NCI-H2029 treated with DMSO at 0.1 percent for 48 hours (cell line): ENCODE measurements at places on chromosomes 1 and 21.

DNA sequence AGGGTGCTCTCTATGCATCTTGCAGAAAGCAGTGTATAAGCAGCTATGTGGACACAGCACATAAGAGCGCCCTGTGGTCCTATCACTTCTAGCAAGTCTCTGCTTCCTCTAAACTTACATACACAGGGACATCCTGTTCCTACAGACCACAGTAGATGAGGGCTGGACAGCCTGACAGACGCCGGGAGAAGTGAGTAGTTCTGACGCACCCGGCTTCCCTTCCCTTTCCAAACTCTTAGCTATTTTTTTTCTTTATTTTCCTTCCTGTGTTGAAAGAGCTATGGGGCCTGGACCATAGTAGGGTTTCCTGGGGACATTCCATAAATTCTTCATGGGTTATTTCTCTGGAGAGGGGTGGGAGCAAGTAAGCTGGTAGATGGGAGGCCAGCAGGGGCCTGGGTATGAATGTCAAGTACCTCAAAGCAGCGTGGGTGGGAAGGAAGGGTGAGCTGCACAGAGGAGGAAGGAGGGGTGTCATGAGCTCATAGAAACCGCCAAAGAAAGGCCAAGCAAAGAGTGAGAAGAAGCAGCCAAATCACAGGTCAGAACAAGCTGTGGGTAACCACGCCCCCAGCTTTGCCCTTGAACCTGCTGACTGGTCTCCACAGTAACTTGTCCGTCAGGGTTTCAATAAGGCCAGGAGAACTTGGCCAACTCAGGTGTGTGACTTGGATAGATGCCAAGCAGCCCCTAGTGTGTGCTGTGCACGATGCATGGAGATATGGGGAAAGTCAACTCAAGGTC, 36.6 kb downstream of the PLXNA2 start:
- DNase-seq = peak; percentile 52

DNA sequence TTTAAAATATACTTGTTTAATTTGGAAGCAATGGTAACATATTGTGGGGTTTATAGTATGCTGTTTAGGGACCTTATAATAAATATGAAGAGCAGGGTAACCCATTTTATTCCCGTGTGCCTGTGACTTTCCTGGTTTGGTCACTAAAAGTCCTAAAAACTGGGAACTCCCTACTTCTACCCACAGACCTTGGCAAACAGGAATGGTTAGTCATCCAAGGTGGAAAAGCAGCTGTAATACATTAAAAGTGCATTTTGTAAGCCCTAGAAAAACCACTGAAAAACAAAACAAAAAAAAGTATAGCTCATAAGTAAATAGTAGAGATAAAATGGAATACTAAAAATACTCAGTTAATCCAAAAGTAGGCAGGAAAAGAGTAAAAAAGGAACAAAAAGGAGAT, 538.9 kb downstream of the LMO4 start:
- no peak for DNase-seq

DNA sequence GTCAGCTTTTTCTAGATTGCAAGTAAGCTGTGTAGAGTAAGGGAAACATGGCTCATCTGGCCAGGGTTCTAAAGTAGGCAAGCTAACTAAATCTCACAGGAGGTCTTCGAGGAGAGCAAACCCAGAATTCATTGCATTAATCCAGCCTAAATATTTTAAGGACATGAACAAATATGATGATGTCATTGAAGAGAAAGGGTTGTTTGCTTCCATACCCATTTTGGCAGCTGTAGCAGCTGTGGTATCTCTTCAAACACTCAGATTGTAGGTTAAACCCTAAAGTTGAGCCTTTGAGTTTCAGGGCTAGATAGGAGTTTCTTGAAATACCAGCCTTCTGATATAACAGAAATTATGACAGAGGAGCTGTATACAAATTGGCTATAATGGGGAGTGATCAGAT, 200.5 kb upstream of the C1orf105 start:
- DNase-seq = peak; percentile 17

- no peak for DNase-seq
Observed at GRCh38 chr1:226826479-226827261, 43.7 kb upstream of the PSEN2 start.

DNA sequence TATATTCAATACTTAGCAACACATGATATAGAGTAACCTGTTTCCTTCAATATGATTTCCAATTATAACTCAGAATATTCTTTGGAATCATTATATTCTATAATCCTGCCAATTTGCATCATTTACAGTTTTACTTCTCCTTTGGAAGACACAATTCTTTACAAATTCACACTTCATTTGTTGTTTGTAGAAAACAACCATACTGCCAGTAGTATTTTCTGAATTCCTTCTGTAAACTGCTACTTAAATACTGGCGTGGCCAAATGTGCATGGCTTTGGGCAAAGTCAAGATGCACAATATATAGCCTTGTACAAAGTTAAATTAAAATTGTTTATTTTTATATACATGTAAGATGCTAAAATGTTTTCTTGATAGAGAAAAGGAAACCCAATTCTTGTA, 687.1 kb upstream of the NEGR1 start:
- DNase-seq = no peak

- no peak for DNase-seq
Observed at GRCh38 chr1:168799927-168800605, 71.1 kb upstream of the DPT start.

GRCh38 chr21:44495611-44496563, 40.6 kb downstream of the LRRC3 start:
- no peak for DNase-seq

GRCh38 chr1:181969902-181970301, 91.6 kb downstream of the ZNF648 start:
- DNase-seq = no peak

DNA sequence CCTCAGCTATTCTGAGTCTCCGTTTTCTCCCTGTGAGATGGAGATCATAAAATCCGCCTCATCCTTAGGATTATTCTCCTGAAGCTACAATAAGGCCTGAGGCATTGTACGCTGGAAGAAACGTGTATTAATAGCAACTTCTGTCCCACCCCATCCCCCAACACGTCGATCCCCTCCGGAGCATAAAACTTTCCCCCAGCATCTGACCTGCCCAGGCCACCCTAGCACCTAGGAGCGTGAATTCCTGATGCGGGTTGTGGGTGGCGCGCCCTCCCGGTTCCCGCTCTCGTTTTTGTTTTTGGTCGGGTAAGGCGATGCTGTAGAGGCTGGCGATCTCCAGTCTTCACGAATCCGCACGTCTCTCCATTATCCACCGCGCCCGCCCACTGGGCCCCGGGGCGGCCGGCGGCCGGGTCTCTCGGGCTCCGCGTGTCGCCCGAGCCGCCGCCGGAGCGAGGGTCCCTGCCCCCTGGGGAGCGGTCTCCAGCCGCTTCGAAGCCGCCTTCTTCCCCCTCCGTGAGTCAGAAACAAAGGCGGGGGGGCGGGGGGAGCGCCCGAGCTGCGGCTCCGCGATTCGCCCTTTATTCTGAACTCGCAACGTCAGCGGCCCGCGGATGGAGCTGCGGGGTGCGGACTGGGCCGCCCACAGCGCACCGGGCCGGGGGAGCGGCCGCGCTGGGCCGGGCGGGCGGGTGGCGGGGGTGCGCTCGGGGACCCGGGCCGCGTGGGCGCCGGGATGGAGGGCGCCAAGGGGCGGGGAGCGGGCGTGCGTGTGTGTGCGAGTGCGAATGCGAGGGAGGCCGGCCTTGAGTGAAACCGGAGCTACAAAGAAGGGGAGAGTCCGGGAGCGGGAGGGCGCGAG, at the start of gene PLEKHO1:
PLEKHO1 (plus strand) TSS at position 646 of the 862 bp plus-strand sequence. CDS start 342 bp downstream, outside the sequence.
- DNase-seq = no peak

- no peak for DNase-seq
Observed at GRCh38 chr1:12424087-12424529, 193.9 kb downstream of the DHRS3 start.

- DNase-seq = no peak
Observed at GRCh38 chr1:19645411-19646251, 1.5 kb downstream of the NBL1 start.

DNA sequence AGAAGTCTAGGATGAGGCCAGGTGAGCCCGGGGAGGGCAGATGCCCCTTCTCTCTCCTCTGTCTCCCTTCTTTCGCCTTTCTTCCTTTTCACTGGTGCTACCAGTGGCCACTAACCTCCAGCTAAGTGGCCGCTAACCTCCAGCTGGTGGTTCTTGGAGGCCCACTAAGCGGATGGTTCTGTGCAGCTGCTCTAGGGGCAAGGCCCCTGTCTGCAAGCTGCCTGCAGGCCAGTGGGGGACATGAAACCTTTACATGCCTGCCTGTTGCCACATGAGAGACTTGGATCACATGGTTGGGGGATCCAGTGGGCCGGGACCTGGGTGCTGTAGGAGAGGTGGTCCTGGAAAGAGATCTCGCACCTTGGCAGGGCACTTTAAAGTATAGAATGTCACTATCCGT, 17.7 kb downstream of the IKBKE start:
- DNase-seq = no peak

GRCh38 chr1:239718571-239718970, 332.2 kb downstream of the CHRM3 start:
- DNase-seq = no peak

DNA sequence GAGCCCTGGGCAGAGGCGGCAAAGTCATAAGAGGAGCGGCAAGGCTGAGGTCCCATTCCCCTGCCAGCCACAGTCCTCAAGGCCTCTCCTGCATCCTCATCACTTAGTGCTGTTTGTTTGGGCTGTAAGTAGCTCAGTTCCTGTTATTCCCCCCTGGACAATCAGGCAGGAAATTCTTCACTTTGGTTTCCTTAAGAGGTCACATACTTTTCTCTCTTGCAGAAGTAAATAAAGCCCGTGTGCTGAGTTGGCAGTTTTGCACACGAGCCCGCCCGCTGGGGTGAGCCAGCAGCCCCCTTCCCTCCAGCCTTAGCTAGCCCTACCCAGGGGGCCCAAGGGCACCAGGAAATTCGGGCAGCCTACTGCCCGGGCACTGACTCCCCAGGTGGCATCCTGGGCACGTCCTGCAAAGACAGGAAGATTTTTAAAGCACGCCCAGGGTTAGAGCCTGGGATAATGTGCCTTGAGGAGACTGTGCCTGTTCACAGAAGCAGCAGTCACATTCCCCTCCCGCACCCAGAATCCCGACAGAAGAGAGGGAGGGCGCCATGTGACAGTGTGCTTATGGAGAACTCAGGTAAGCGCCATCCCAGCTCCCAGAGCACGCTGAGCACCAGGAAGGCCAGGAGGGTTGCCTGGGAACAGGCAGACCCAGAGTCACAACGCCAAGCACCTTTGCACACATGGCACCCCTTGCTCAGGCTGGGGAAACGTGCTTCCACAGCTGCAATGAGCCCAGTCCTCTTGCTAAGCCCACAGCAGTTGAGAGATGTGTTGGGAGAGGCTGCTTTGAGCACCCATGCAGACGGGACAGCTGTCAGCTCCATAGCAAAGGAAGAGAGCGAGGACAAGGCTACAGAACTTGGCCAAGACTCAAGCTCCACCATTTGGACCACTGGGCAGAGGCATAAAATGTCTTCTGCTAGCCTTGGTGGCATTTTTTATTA, 144.5 kb upstream of the TMEM51 start:
- no peak for DNase-seq

DNA sequence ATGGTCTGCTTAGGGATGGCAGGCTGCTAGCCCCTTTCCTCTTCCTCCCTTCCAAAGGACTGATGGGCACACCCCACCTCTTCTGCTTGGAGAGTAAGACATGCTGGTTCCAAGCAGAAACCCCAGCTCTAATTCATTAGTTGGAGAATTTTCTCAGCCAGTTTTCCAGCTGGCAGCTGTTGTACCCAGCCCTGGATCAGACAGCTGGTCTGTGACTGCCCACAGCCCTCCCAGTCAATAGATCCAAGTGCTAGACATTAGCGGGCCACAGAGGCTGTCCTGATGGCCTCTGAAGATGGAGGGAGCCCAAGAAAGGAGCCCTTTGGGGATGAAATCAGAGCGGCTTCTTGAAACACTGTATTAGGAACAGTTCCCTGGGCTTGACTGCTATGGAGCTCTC, 35.8 kb downstream of the ACOT11 start:
- DNase-seq = no peak

- DNase-seq = no peak
Observed at GRCh38 chr1:206608108-206608698, 4.1 kb downstream of the EIF2D start.

DNA sequence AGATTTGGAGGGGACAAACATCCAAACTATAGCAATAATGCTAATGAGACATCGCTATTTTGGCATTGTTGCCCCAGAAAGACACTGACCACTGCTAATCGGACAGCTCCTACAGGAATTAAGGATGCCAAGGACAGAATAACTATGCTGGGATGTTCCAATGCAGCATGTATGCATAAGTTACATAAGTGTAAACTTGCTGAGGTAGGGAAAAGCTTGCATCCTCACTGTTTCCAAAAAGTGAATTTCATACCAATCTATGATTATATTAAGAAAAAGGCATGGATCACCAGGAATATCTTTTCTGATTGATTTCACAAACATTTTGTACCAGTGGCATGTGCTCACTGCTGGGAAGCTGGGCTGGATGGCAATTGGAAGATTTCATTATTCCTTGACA, 45.8 kb upstream of the RALGPS2 start:
- DNase-seq = no peak

- DNase-seq = no peak
Observed at GRCh38 chr1:163056831-163057230, 12.3 kb upstream of the RGS4 start.

- DNase-seq = no peak
Observed at GRCh38 chr1:85366391-85367170, 90.1 kb upstream of the BCL10 start.

DNA sequence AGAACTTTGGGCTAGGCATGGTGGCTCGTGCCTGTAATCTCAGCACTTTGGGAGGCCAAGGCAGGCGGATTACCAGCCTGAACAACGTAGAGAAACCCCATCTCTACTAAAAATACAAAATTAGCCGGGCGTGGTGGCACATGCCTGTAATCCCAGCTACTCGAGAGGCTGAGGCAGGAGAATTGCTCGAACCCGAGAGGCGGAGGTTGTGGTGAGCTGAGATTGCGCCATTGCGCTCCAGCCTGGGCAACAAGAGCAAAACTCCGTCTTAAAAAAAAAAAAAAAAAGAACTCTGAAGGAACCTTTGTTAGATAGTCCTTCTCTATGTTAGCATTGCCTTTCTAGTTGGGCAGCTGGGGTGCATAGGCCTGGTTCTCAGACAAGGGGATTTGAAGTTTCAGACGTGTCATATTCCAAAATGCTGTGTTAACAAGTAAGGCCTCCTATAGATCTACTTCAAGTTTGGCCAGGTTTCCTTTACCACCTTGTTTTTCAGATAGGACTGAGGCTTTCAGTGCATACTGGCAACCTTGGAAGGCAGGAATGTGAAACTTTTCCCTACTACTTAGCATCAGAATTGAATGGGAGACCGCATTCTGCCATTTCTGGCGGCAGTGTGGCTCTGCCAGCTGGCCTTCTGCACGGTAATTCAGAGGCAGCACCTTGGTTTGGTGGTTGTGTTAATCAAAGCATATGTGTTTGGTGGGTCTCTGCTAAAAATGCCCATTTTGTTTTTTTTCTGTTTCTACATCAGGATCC, 6.1 kb downstream of the UQCRH start:
- DNase-seq = no peak

DNA sequence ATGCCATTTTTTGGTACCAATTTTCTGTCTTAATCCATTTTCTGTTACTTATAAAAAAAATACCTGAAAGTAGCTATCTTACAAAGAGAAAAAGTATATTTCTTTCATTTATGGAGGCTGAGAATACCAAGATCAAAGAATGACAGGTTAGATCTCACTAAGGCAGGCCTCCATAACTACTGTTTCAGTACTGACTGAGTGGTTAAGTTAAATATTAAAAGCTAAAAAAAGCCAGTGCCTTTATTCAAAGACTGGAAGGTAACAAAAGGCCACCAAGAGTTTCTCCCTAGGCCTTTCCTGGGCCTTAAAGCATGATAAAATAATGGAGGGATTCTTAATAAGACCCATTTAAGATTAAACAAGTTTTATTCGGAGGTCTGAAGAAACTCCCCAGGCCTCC, 687.7 kb upstream of the ADGRL4 start:
- no peak for DNase-seq
